ENCODE measurements at places on chromosomes 11 and 22.

GRCh38 chr11:12143461-12144258 lies 33.3 kb downstream of the MICAL2 start:
- DNase-seq = no peak

- peak; percentile 47 for DNase-seq
These were observed 1.7 kb downstream of the SMTN start for GRCh38 chr22:31082606-31083376.

GRCh38 chr22:39917776-39918495 lies 17.1 kb downstream of the GRAP2 start:
- no peak for DNase-seq

- DNase-seq = no peak
These were observed 255.5 kb downstream of the DYNC2H1 start for GRCh38 chr11:103364687-103365086.

DNA sequence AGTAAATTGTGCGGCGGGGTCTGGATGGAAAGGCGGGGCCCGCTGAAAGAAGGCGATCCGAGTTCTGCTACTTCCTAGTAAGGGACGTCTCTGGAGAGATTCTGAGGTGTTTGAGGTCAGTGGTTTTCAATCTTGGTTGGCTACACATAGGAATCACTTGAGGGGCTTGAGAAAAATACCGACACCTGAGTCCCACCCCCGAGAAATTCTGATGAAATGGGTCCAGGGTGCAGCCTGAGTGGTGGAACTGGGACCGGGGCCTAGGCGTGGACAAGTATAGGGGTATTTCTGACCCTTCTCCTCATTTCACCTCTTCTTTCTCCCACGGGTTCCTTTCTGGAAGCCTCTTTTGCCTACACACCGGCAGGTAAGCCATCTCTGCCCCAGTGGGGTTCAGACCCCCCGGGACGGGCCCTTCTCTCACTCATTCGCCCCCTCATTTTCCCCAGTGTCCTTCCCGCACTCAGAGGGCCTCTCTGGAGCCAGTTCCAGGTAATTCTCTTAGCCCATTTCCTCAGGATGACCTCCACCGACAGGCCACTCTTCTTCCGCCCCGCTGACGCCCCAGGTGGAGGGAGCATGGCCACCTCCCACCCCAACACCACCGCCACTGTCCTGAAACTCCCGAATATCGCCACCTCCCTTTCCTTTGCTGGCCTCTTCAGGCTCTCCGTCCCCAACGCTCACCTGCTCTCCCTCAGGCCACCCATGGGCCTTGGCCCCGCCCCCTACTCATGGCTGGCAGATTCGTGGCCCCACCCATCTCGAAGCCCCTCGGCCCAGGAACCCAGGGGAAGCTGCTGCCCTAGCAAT lies 11.8 kb downstream of the ROBO3 start:
- no peak for DNase-seq

DNA sequence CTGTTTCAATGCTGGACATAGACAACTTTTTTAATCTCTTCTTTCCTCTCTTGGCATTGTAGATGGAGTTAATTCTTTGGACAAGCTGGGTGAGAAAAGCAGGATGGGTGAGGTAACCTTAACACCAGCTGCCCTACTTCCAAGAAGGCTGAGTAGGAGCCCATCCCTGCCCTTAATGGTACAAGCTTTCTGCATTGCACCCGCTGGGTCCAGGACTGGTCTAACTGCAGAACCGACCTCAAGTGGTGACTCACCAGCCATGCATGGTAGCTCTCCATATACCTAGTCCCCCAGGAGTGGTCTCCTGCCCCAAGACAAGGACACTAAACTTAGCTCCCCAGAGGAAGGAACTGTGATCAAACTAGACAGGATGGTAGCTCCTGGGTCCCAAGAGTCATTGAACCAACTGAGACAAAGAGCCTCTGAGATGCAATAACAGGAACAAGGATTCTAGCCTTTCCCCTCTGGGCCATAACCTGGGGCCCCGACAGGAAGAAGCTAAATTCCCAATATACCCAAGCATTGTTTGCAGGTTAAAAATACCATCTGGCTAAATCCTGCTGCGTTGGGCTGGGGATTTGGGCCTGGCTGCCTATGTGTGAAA lies 32.1 kb downstream of the RPL27A start:
- DNase-seq = no peak

Data from SW 1271 (cell line).